ENCODE measurements at places on chromosomes 6 and 20. TPM values are rescaled to one million over a fixed set of nuclear protein-coding genes. Genes with fewer than 3 reads are reported as not detected.

DNA sequence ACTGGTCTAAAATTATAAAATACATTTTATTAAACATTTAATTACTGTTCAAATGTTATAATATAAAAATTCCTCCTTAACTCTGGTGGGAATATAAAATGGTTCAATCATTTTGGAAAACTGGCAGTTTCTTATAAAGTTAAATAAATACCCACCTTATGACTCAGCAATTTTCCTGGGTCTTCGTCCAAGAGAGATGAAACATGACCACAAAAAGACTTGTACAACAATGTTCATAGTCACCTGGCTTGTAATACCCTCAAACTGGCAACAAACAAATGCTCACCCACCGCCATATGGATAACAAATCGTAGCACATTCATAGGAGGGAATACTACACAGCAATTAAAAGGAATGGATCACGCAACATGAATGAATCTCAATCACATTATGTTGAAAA lies 66.0 kb upstream of the RIN2 start:
- no peak for DNase-seq
- no peak overlapping the region for H3K4me3 ChIP-seq
- H3K36me3 ChIP-seq = no peaks in the 10 kb centered on the region
- H3K27me3 ChIP-seq = peaks cover 19% of the 10 kb centered on the region
- no peak overlapping the region for H3K27ac ChIP-seq

DNA sequence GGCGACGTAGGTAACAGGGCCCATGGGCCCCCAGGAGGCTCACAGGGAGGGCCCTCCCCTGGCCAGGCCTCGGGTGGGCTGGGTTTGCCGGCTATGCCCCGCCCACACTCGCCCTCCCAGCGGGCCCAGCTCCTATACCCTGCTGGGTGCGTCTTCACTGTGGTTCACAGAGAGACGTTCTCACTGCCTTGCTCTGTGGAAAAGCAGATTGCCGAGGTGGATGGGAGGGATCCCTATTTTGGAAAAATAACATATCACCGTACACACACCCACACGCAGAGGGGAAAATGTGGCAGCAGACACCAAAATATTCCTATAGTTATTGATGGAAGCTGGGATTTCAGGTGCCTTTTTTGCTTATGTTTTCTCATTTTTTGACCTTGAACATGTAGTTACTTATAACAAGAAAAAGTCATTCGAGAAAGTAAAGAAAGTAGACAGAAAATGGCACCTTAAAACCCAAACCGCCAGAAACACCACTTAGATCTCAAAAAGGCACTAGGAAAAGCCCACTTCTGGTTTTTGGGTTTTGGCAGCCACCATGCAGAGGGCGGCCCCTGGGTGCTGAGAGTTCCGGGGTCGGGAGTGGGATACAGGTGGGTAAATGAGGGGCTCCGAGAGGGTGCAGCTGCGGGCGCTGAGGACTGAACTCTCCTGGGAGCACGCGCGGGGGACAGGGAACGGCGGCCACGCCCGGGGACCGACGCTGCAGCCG lies 49.4 kb downstream of the TMEM242 start:
- peak overlapping the region; percentile 78 for H3K27ac ChIP-seq
- H3K27me3 ChIP-seq = peaks cover 6% of the 10 kb centered on the region
- peak; percentile 53 for DNase-seq
- peak overlapping the region; percentile 71 for H3K4me3 ChIP-seq
- H3K4me1 ChIP-seq = peaks cover 20% of the 10 kb centered on the region

CTAGE9 gene
- not detected for total RNA-seq

LPIN3 gene
- 0.16 TPM for total RNA-seq

CNKSR3 gene
- total RNA-seq = 0.35 TPM

All from T-cell (primary cell).